ENCODE measurements at places on chromosomes 5 and 9.

GRCh38 chr5:128534726-128535125 is 3.3 kb downstream of the FBN2 start:
- DNase-seq, result no peak

- no peak for DNase-seq
Measured at GRCh38 chr5:100779669-100780375, 123.3 kb downstream of the ST8SIA4 start.

DNA sequence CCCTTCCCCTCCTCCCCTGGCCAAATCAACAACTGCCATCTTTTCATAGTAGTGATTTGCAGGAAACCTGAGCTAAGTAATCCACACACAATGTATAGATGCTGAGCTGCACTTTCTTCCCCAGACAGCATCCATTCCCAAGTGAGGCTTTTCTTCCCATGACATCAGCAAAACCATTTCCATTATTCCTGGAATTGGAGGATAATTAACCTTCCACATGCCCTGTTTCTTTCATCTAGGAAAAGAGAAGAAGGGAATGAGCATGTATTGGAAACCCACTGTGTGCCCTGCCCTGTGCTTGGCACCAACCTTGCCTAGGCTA is 268.0 kb downstream of the ZSWIM6 start:
- no peak for DNase-seq

- no peak for DNase-seq
Measured at GRCh38 chr5:147658293-147658932, 124.1 kb downstream of the JAKMIP2 start.

GRCh38 chr5:34034534-34035327 is 8.3 kb downstream of the C1QTNF3 start:
- no peak for DNase-seq

- DNase-seq, result no peak
Measured at GRCh38 chr5:113378081-113378480, 56.7 kb downstream of the TSSK1B start.

DNA sequence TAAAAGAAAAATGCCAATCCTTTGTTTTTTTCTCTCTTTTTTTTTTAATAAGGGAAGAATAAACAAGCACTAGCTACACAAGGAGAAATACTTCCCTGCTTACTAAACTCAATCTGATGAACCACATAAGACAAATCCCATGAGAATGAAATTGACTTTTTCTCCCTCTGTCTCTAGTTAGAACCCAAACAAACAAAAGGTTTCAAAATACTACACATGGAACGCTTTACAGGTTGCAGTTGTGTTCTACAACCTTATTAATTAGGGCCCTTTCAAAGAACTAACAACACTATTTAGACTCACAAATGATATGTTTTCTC is 124.5 kb downstream of the PDE4D start:
- DNase-seq, result no peak

DNA sequence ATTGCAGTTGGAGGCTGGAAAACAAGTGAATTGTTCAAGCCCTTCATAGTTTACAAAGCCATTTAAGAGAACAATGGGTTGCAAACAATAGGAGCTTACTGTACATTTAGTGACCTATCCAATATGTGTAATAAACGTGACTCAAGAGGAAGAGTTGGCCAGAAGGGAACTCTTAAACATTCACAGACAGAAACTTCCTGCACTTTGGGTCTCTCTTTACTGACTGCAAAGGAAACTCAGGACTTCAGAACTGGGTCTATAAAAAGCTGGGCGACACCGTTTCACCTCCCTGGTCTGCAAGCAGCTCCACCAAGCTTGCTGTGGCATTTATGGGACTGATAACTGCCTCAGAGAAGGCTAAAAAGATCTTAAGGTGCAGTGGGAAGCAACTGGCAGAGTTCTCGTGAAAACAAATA is 48.7 kb upstream of the SPATA31D4 start:
- no peak for DNase-seq

DNA sequence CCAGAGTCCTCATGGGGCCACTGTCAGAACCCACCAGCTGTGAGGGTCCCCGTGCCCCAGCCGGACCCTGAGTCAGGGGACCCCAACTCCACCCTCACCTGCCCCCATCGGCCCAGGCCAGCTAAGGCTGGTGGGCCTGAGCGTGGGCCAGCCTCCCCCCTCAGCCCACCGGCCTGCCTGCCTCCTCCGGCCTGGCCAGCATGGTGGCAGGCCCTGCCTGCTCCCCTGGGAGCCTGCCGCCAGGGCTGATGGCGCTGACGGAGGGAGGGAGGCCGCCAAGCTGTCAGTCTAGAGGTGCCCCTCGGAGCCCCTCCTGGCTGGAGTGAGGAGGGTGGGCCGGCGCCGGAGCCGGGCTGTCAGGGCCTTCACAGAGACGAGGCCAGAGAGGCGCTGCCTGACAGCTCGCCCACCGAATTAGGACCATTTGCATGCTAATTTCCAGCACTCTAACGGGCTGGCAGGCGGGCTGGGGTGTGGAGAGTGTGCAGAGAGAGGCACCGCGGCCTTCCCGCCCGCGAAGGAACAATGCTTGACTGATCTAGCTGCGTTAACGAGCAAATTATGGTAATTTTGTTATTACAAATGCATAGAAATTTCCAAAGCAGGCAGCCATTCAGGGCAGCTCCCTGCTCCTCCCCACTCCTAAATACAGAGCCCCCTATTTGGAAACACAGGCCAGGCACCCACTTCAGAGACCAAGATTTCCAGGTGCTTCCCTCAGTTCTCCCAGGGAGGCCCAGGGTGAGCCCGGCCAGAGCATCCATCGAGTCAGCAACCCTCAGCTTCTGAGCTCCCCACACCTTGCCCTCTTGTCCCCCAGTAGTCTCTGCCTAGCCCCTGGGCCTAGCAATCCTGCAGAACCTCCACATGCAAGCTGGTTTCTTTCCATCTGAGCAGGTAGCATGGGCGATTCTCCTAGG is 169.3 kb downstream of the PAX5 start:
- DNase-seq, result no peak

DNA sequence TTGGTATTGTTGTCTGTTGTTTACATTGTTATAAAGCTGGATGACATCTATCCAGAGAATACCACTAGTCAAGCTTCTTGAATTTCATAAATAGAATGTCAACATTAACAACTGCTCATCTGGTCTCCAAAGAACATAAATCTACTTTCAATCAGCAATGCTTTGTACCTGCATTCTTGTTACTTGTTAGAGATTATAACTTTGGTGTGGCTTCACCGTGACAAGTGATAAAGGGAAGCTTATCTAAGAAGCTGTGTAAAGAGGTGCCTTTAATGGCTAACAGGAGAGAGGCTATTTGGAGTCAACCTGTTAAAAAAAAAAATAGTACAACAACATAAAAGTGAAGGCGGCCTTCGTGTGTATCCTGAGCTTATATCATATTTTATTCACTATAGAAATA is 41.8 kb downstream of the MUSK start:
- no peak for DNase-seq

GRCh38 chr5:19140276-19140675 is 847.7 kb downstream of the CDH18 start:
- no peak for DNase-seq

DNA sequence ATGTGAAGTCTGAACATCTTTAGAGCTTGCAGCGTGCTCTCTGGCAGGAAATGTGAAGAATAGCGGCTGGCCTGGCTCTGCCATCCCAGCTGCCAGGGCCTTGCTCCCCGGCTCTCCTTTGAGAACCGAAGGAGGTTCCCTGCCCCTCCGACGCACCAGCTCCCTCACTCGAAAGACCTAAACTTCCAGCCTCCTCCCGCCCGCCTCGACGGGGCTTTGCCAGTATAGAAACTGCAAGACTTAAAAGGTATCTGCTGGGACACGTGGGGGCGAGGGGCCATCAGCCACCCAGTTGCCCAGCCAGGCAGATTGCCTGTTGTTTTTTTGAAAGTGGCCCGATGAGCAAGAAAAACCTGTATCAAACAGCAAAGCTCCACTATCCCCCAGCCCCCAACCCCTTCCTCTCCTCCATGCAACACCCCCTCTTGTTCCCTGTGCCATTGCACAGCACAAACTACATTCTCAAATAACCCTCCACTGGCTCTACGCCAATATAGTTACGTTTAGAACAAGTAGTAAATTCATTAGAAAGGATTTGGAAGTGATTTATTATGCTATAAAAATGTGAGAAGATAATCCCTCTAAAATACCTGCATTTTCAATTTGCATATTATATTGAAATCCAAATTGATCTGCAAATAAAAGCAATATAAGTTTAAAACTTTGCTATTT is 331.9 kb downstream of the MED10 start:
- DNase-seq, result no peak

DNA sequence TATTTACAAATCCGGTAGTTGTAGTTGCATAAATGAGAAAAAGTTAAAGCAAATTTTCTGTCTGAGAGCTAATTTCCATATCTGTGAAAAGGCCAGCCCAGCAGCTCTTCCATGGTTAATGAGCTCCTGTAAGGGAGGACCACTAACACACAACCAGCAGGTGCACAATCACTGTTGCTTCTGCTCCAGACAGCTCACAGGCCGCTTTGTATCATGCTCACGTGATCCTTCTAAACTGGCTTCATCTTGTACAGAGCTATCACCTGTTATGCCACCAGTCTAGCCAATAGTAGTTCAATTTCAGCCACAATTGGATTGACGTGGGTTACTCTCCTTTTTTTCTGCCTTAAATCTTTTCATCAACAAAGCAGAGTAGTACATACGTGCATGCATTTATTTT is 38.3 kb upstream of the FBXL17 start:
- no peak for DNase-seq

GRCh38 chr5:126486332-126486731 is 63.1 kb downstream of the GRAMD2B start:
- DNase-seq, result no peak

DNA sequence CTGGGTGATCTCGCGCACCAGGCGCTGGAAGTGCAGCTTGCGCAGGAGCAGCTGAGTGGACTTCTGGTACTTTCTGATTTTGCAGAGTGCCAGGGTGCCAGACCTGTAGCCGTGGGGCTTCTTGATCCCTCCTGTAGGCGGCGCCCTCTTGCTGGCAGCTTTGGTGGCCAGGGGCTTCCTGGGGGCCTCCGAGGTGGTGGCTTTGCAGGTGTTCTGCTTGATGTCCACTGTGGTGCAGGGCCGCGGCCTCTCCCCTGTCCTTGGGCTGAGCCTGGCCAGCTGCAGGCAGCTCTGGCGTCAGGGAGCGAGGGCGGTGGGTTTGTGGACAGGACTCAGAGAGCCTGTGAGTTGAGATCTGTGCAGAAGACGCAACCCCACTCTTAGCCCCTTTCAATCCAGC is 36.1 kb downstream of the TAF11L14 start:
- DNase-seq, result no peak

GRCh38 chr5:79173626-79174025 is 62.0 kb downstream of the BHMT start:
- no peak for DNase-seq

DNA sequence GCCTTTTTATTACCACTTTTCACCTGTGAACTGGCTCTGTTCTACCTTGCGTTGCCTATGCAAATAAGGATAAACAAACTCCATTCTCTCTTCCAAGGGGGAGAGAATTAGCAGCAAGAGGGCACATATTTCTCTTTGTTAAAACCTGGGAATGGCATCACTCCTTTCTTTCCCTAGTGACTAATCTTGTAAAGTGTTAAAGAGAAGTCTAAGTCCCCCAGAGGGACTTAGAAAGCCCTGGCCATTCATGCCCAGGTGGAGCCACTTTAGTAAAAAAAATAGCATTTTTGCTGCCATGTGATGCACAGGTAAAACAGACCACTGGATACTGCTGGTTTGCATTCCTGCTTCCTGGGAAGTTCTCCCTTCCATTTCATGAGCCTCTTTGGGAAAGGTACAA is 148.4 kb downstream of the MAN2A1 start:
- no peak for DNase-seq

DNA sequence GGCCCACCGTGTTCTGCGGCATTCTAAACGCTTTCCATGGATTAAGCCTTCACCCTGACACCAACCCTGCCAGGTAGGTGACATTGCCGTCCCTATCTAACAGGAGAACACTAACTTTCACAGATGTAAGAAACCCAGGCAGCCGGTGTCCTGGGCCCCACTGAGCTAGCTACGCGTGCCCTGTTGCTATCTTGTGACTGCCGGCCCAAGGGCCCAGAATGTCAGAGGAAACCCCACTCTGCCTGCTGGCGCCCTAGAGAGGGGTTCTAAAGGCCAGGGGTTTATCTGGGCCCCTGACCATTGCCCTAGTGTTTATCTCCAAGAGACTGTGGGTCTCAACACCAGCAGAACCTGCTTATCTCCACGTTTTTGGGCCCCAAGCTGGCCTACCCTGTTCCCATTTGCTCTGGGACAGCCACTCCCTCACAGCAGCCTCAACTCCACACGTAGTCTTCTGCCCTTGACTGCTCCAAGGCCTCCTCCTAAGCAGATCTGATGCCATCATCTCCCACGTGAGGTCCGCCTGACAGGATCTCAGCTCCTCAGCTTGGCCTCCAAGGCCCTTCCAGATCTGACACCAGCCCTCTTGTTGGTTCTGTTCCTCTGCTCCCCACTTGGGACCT is 18.1 kb upstream of the ZBTB34 start:
- no peak for DNase-seq

DNA sequence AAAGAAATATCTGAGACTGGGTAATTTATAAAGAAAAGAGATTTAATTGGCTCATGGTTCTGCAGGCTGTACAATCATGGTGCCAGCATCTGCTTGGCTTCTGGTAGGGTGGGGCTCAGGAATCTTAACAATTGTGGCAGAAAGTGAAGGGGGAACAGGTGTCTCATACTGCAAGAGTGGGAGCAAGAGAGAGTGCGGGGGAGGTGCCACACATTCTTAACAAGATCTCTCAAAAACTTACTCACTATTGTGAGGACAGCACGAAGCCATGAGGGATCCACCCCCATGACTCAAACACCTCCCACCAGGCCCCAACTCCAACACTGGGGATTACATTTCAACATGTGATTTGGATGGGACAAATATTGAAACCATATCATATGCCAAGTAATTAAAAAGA is 70.1 kb upstream of the PANK3 start:
- no peak for DNase-seq

DNA sequence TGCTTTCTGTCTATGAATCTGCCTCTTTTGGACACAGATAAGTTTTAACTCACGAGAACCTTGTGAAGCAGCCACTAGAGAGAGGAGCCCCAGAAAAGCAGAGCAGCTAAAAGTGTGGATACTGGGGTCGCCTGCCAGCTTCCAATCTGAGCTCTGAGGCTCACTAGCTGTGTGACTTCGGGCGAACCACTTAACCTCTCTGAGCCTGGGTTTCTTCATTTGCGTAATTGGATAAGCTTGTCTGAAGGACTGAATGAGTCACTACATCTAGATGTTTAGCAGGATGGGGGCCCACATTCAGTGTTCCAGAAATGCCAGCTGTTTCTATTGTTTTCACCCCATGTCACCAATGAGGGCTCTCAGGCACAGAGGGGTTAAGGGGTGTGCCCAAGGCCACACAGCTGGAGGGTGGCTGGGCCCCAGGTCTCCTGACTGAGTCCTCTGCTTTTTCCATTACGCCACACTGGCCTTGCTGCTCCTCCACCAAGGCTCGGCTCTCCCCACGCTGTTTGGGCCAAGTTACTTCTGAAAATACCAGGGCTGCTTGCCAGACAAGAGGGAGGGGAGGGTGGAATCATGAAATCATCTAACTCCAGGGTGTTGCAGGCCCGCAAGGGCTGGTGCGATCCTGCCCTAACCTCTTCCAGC is 36.2 kb downstream of the SH3PXD2B start:
- DNase-seq, result no peak
